GM10248 (cell line): ENCODE measurements at places on chromosomes 2 and 18.

DNA sequence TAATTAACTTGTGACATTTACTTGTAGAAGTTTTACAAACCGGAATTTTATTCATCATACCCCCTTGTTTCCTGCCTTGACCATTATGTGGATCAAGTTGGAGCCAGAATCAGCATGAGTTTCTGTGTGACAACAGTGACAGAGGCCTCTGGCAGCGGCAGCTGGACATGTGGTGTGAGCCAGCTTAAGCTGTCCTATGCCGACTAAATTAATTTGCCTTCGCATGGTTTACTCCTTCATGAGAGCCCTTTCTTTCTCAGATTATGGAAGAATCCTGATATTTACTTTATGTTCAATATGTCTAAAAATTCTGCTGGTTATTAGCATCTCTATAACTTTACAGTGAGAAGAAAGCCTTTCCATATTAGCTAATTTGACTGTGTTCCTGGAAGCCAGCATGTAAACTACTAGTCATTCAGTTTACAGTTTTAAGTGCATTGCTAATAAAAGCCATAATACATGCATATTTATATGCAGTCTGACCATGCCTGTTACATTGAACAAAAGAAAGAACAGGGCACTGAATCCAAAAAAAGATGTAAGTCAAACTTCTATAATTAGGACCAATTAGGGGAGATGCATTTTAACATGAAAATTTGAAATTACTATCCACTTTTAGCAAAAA is 495.8 kb upstream of the ACVR2A start:
- DNase-seq, result no peak

GRCh38 chr2:16244966-16245320 is 304.6 kb downstream of the MYCN start:
- DNase-seq, result no peak

- no peak for DNase-seq
Observed at GRCh38 chr2:23622966-23623675, 238.1 kb downstream of the KLHL29 start.

DNA sequence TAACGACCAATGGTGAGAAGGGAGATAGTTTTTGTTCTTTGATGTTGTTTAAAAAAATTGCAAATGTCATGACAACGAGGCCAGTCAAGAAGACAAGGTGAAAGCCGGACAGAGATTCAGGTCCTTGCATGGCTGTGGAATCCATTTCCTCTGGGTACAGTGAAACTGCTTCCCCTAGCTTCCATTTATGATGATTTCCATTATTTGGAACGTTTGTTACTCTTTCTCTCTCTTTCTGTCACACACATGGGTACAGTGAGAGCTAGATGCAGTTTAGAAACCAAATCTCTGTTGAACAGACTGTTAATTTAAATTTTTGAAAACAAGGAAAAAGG is 57.4 kb upstream of the MSH2 start:
- no peak for DNase-seq

GRCh38 chr2:130834091-130834930 is 2.4 kb upstream of the ARHGEF4 start:
- DNase-seq, result no peak

DNA sequence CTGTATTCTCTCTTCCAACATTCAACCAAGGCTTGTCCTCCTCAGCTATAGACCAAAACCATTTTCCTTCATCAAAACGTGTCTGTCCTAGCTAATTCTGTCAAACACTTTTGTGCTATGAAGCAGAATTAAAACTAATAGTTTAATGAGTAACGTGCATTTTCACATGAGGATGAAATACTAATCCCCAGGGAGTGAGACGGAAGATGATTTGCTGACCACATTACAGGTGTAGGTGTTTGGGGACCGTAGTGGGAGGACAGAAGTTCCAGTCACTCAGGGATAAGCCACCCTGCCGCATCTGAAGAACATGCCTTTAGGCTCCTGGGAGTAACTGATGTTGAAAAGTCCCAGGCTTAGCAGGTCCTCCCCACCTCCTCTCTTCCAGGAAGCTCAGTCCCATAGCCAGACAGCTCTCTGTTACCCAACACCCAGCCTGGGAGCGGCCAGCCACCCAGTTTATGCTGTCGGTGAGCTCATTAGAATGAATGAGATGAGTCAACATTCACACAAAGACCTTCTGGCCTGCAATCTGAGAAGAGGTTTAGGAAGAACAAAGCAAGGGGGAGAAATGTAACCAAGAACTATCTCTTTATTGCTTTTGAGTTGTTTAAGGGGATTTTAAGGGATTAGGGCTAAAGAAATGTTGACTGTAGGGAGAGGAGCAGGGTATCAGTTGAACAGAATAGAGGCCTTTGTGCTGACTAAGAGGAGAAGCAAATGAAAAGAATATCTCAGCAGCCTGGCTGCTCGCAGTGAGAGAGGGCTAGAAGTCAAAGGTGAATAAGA is 122.5 kb downstream of the FOXI3 start:
- DNase-seq, result peak; percentile 45

- DNase-seq, result peak; percentile 32
Observed at GRCh38 chr2:229713371-229714079, 830 bp downstream of the DNER start.

DNA sequence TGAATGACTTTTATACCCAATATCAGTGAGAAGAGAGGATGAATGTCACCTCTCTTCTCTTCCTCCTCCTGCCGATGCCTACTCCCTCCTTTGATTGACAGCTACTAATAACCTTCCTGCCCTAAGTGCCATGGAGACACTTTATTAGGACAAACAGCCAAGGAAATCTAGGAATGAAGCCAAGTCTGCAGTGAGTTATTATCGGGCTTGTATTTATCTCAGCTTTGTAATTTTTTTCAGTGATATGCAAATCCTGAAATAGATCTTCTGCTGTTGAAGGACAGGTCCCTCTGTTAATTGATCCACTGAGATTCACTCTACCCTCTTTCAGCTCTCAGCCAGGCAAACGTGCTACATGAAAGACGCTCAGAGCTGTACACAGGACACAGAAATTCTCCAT is 686.7 kb downstream of the TMEM182 start:
- DNase-seq, result no peak

DNA sequence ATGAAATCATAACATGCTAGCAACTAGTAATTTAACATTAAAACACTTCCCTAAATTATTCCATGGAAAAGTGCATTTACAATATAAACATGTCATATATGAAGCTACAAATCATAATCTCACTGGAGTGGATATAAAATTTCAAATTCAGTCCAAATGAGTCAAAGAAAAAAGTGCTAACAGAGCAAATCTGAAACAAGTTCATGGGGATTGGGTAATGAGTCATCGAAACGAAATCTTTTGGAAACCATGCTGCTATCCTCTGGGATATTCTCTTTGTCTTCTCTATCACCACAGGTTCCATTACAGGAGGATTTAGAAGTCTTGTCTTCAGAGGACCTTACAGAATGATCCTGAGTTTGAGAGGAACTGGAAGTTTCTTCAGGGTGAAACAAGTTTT is 34.1 kb downstream of the STK17B start:
- no peak for DNase-seq

DNA sequence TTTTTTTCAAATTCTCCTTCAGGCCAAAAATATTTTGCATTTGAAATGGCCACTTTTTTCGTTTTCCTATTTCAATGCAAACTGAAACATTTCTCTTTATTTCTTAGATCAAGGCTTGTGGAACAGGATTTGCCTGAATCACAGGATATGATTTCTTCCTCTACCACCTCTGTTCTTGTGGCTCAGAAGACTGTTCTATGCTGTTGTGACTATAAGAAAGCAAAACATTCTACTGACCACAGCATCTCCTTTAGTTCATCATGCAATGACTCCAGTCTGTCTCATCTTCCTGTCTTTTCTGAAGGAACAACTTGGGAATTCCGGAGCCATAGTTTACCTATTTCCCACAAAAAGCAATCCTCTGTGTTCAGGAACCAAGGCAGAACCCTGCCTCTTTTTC is 16.2 kb upstream of the ZNF512 start:
- DNase-seq, result no peak

DNA sequence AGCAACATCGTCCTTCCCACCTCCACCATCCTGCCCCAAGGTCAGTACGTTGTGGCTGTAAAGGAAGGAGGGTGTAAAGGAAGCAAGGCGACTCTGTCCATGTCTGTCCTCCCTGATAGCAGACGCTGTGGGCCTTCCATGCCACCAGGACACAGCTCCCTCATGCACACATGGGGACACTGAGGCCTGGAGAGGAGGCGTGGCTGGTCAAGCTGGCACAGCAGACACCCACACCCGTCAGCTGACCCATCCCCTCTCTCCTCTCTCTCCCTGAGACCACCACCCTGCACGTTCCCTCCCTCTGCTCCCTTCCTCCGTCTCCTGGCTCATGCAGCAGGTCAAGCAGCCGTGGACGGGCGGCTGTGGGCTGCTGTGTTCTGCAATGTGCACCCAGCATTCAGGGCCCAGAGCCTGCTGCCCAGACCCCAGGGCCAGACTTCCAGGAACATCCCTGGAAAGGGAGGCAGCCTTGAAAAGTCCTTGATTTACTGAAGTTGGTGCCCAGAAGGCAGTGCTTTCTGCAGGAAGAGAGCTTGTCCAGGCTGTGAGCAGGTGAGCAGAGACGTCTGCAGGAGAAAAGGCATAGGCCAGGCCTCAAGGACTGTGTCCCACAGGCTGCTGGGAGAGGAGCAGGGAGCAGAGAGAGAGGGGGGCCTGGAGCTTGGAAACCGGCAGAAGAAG is 133.6 kb downstream of the DDX1 start:
- DNase-seq, result no peak

GRCh38 chr2:103367877-103368276 is 606.0 kb downstream of the TMEM182 start:
- DNase-seq, result no peak

- no peak for DNase-seq
Observed at GRCh38 chr2:98907385-98907784, 28.6 kb downstream of the CRACDL start.

DNA sequence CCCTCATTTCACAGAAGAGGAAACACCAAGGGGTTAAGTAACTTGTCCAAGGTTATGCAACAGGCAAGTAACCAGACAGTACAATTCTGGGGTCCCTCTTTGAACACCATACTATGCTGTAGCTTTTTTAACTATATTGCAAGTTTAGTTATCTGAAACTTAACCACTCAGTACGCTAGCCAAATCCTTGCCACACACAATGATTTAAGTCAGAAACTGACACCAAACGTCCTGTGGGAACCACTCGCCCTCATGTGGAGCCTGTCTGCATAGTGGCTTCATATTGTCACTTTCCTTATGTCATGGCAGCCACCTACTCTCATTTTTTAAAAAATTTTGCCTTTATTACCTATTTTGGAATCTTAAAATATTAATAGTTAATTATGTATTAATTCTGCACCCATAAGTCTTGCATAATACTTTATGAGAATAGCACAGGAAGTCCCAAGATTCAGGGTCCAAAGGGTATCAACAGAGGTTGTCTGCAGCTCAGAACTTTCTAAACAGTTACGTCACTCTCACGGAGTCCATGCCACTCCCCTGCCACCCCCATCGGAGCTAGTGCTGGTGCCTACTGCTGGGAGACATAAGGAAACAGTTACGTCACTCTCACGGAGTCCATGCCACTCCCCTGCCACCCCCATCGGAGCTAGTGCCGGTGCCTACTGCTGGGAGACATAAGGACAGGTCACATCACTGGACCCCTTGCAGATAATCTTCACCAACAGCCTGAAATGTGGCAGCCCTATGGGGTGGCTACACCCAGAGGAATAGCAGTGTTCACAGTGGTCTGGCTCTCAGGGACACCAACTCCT is 99.0 kb downstream of the L3MBTL4 start:
- no peak for DNase-seq

DNA sequence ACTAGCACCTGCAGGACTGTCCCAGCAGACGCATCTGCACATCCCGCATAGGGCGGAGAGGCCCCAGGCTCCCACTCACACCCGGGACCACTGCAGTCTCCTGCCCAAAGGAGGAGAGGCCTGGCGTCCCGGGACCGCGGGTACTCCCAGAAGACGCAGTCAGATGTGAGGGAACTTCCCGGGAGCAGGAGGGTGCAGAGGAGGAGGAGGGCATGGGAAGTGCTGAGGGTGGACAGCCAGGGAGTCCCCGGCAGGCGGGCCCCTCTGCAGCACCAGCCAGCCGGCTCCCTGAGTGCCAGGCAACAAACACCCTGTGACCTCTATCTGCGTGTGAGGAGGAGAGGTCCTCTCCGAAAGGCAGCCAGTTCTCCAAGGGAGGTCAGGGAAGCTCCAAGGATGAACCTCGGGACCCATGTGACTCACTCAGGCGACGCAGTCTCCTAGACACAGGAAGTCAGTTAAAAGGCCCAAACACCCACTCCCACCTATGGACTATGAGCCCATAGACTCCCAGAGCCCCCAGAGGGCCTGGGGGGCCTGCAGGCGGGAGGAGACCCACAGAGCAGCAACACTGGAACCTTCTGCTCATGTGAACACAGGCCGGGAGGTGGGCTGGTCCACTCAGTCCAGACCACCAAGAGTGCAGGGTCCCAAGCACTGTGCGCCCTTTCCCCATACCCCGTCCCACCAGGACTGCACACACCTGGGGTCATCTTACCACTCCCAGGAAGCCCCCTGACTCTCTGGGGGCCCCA is 4.2 kb downstream of the PXDN start:
- DNase-seq, result no peak

GRCh38 chr2:191451116-191451515 is 205.9 kb downstream of the MYO1B start:
- no peak for DNase-seq

GRCh38 chr18:33751613-33752221 is 173.7 kb downstream of the ASXL3 start:
- DNase-seq, result no peak

DNA sequence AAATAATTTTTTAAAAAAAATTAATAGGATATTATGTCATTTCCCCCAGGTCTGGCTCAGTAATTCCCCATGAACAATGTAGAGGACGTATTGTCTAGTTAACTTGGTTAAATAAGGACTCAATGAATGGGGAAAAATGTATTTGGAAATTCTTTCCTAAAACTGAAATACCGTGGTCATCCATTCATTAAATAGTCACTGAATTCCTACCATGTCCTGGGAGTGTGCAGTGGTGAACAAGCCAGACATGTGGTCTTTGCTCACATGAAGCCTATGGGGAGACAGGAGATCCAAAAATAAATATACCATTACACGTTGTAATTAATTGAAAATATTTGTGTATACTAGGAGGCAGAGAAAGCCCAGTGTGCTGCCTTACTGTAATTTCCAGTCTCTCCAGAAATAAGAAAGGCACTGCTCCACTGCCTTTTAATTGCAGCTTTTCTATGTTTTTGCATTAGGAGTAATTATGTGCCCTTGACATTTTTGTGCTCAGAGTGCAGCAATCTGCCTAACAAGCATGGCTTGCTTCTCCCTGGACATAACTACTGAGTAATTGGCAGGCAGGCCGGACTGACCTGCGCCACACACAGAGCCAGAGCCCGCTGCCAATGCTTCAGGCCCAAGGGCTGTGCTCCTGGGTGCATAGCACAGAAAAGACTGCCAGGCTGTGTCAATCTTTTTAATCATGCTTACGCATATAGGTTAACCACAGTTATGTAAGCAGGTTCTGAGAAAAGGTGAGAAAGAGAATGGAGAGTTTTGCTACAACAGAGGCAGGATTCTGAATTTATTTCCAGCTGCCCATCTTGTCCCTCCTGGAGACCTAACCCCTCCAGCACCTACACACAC is 22.2 kb upstream of the TTC39C start:
- no peak for DNase-seq
